ENCODE measurements at places on chromosomes 7 and 10. TPM values are rescaled to one million over a fixed set of nuclear protein-coding genes. Genes with fewer than 3 reads are reported as not detected.

- H3K36me3 ChIP-seq = peaks cover 1% of the 10 kb centered on the region
- no peak overlapping the region for H3K27ac ChIP-seq
- DNase-seq = no peak
- peaks cover 46% of the 10 kb centered on the region for H3K27me3 ChIP-seq
- H3K4me3 ChIP-seq = no peak overlapping the region
These were observed 1.7 kb upstream of the KCNH2 start for GRCh38 chr7:150979713-150980390.

DNA sequence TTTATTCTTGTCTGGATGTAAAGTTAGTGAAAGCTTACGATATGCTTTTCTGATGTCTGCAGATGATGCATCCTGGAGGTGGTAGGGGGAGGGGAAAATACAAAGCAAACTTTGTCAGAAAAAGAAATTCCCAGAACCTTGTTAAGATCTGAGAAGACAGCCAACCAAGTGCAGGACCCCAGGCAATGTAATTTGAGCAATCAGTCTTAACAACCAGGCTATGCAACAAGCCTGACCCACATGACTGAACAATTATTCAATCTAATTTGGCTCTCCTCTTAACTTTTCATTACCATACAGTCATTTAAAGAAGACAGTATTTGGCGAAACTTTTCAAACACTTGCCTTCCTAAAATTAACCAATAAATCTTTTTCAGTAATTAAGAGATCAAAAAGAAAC, 74.5 kb downstream of the DNAJC1 start:
- H3K4me1 ChIP-seq = peaks cover 45% of the 10 kb centered on the region
- H3K36me3 ChIP-seq = no peaks in the 10 kb centered on the region
- H3K4me3 ChIP-seq = no peak overlapping the region
- no peak for DNase-seq
- H3K27me3 ChIP-seq = no peaks in the 10 kb centered on the region

GRCh38 chr7:128863433-128863989, 855 bp downstream of the ATP6V1F start:
- H3K27ac ChIP-seq = peak overlapping the region; percentile 100
- H3K27me3 ChIP-seq = no peaks in the 10 kb centered on the region
- peak overlapping the region; percentile 100 for H3K4me3 ChIP-seq
- no peak for DNase-seq

GRCh38 chr7:119708891-119709290, 564.1 kb upstream of the KCND2 start:
- DNase-seq = no peak
- no peaks in the 10 kb centered on the region for H3K27me3 ChIP-seq
- peaks cover 12% of the 10 kb centered on the region for H3K4me1 ChIP-seq
- H3K4me3 ChIP-seq = no peak overlapping the region
- peaks cover under 1% of the 10 kb centered on the region for H3K36me3 ChIP-seq

DNA sequence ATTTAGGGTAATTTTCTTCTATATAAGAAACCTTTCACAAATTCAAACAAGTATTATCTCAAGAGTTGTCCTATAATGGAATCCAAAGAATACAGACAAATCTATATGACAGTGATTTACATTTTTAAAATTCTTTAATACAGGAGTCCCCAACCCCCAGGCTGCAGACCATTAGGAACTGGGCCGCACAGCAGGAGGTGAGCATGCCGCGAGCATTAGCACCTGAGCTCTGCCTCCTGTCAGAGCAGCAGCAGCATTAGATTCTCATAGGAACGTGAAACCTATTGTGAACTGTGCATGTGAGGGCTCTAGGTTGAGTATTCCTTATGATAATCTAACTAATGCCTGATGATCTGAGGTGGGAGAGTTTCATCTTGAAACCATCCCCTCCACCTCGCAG, 37.7 kb downstream of the SNX13 start:
- DNase-seq = no peak
- H3K4me3 ChIP-seq = no peak overlapping the region
- H3K27ac ChIP-seq = no peak overlapping the region
- no peaks in the 10 kb centered on the region for H3K36me3 ChIP-seq
- H3K27me3 ChIP-seq = no peaks in the 10 kb centered on the region
- peaks cover 13% of the 10 kb centered on the region for H3K4me1 ChIP-seq

CUBN gene
- total RNA-seq = 0.89 TPM

LHPP gene
- total RNA-seq = 21.3 TPM

DNA sequence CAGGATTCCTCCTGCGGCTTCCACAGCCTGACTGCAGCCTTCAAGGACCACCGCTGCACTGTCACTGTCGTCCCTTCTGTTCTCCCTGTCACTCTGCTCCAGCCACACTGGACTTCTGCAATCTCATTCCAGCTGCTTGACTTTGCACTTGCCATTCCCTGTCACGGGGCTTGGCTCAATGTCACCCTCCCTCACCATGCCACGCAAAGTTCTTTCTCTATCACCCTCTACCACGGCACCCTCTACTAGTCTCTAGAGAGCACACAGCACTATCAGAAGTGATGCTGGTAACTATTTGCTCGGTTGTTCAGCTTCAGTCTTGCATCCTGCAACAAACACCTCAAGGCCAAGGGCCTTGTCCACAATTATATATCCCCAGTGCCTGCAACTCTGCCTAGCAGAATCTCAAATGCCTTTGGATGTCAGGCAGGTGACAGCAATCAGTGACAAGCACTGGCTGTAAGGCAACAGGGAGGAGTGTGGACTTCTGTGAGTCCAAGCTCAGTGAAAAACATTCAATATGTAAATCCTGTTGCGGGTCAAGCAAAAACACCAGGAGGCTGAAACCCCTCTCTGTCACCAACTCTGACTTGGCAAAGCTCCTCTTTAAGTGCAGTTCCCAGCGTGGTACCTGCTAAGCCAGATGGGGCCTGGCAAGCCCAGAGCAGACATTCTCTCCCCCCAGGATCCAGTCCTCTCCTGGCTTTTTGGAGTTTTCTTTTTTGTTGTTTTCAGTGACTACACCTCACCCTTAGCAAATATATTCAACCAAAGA, 259.9 kb downstream of the FGFR2 start:
- peaks cover 11% of the 10 kb centered on the region for H3K27me3 ChIP-seq
- no peak overlapping the region for H3K4me3 ChIP-seq
- DNase-seq = no peak
- H3K36me3 ChIP-seq = no peaks in the 10 kb centered on the region
- H3K4me1 ChIP-seq = peaks cover 11% of the 10 kb centered on the region

DNA sequence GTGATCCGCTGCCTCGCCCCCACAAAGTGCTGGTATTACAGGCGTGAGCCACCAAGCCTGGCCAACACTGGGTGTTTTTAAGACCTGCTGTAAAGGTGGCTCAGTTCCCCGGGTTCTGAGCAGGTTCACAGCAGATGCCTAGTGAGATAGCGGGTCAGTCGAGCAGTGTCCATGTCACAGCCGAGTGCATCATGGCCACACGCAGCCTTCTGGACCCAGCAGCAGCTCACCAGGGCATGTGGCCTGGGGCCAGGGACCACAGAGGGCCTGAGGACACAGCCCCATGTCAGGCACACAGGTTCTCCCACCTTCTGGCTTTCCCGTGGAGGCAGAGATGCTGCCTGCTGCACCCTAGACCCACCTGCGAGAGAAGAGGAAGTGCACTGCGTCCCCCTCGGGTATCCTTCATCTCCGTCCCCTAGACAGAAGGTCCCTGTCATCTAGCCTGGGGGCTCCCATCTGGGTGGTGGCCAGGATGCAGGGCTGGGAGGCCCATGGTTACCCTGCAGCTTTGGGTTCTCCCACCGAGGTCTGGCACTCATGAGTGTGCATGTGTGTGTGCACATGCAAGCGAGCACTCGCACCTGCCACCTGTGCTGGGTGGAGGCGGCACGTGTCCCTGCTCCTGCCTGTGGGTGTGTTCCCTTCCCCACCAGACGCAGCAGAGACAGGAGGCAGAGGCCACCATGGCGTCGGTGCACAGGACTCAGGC, 98.6 kb downstream of the NKX6-2 start:
- H3K27ac ChIP-seq = no peak overlapping the region
- peak; percentile 84 for DNase-seq
- peaks cover 19% of the 10 kb centered on the region for H3K4me1 ChIP-seq
- H3K4me3 ChIP-seq = no peak overlapping the region

DNA sequence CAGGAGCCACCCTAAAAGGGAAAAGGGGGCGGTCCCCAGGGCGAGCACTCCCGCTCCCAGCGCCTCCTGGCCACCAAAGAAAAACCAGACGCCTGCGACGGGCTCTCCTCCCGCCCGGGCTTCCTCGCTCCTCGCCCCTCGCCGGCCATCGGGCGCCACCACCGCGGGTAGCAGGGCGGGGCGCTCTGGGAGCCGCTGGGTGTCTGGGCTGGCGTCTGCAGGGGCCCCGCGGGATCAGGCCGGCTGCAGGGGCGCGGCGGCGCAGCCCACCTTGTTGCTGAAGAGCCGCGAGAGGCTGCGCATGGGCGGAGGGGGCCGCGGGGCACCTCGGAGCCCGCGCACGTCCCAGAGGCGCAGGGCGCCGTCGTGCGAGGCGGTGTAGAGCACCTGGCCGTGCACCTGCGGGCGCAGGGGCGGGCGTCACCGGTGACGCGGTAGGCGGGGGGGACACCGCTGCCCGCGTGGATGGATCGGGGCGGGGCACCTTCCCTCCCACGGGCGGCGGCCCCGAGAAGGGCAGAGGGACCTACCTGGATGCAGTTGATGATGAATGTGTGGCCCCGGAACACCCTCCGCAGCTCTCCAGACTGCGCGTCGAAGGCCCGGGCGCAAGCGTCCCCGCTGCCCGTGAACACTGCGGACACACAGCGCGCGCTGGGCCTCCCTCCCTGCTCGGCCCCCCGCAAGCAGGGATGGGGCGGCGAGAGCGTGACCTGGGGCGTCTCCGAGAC, 28.3 kb downstream of the WDR86 start:
- H3K27me3 ChIP-seq = peaks cover 23% of the 10 kb centered on the region
- H3K4me3 ChIP-seq = no peak overlapping the region
- peak; percentile 68 for DNase-seq
- no peak overlapping the region for H3K27ac ChIP-seq

- no peaks in the 10 kb centered on the region for H3K36me3 ChIP-seq
- no peak overlapping the region for H3K27ac ChIP-seq
- H3K4me1 ChIP-seq = no peaks in the 10 kb centered on the region
These were observed 42.7 kb upstream of the MNX1 start for GRCh38 chr7:157053118-157053517.

CAMK1D gene
- total RNA-seq = 31.2 TPM

GRCh38 chr7:28052933-28053332, 127.7 kb downstream of the JAZF1 start:
- peaks cover 35% of the 10 kb centered on the region for H3K4me1 ChIP-seq
- H3K4me3 ChIP-seq = no peak overlapping the region
- no peaks in the 10 kb centered on the region for H3K27me3 ChIP-seq
- H3K27ac ChIP-seq = no peak overlapping the region
- peaks cover 1% of the 10 kb centered on the region for H3K36me3 ChIP-seq

PDZD7 gene
- total RNA-seq = 1.8 TPM

DNA sequence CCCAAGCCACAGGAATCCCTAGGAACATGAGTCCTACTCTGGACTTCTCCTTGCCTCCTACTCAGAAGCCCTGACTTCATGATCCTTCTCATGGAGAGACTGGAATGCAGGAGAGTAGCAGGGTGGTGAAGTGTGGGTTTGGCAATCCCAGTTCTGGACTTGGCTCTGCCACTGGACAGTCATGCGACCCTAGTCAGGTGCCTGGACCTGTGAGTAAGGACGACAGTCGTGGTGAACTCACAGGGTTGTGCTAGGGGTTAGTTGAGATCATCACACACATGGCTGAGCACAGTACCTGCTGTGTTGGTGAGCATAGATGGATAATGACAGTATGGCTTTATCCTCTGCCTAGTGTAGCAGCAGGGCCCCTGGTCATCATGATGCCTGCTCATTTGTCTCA, 117.9 kb downstream of the LRRC18 start:
- H3K27ac ChIP-seq = no peak overlapping the region
- peaks cover 7% of the 10 kb centered on the region for H3K27me3 ChIP-seq
- no peaks in the 10 kb centered on the region for H3K4me1 ChIP-seq
- DNase-seq = no peak
- no peaks in the 10 kb centered on the region for H3K36me3 ChIP-seq

- peaks cover 16% of the 10 kb centered on the region for H3K27me3 ChIP-seq
- H3K36me3 ChIP-seq = peaks cover 3% of the 10 kb centered on the region
- H3K27ac ChIP-seq = peak overlapping the region; percentile 96
- peak overlapping the region; percentile 71 for H3K4me3 ChIP-seq
These were observed 98.3 kb downstream of the CHST15 start for GRCh38 chr10:123995082-123995460.

DNA sequence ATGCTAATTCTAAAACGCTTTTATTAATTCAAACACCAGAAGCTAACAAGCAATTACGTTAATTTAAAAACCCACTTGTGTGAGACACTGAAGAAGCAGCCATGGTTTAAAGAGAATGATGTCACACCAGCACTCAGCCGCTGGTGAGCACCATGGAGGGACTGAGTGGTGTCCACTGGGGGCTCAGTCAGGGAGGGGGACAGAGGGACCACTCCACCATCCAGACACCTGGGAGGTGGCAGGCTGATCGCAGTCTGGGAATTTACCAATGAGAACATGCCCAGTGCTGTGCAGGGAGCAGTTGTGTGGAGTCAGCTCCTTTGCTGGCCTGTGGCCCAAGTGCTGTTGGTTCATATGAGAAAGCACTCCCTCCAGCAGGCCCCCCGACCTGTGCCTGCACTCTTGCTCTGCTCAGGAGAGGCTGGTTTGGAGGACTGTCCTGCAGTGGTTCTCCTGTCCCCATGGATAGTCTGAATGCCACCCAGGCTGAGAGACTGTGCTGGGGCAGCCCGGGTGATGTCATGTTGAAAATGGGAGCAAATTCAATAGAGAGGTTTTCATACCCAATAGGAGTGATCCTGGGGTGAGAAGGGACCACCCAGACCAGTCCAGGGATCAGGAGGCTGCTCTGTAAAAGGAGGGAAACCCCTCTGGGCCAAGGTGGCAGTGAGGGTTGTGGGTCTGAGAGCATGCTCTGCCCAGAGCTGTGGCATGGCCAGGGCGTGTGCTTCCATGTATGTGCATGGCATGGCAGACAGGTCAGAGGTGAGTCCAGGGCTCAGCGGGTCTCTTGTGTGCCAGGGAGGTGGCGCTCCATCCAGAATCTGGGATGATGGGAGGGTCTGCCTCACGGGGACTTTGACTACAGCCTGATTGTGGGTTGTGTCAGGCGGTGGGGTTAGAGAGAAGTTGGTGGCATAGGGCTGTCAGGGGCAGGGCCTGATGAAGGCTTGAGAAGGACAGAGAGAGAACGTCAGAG, 12.7 kb downstream of the ADCY1 start:
- no peak for DNase-seq
- no peak overlapping the region for H3K4me3 ChIP-seq
- no peaks in the 10 kb centered on the region for H3K36me3 ChIP-seq
- peaks cover 20% of the 10 kb centered on the region for H3K27me3 ChIP-seq
- H3K4me1 ChIP-seq = no peaks in the 10 kb centered on the region

TFR2 gene
- total RNA-seq = 0.87 TPM

Data from chondrocyte (in vitro differentiated cells).